Activated CD4-positive, CD25-positive, alpha-beta regulatory T cell (primary cell): ENCODE measurements at places on chromosomes 12 and 14.

DNA sequence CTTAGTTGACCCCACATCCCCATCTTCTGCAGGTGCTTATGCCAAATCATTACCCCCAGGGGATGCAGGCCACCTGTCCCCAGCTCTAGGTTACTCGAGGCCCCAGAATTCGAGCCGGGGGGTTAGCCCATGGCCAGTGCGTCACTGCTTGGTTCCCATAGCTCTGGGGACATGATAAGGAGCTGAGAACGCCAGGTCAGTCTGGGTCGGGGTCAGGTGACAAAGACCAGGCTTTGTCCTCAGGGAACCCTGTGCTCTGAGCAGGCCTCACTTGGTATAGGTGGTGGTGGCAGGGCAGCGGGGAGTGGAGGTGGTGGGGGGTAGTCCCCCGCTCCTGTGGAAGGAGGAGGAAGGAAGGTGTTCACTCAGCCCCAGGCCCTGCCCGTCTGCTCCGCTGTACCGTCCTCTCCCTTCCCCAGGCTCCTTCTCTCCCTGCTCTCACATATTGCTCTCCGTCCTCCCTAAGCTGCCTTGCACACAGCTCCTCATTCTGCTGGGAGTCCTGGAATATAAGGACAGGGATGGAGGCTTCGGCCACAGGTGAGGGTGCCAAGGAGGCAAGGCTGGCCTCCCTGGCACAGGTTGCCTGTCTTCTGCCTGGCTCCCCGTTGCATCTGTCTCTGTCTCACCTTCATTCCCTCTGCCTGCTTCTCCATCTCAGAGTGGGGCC is 2.0 kb upstream of the MYH6 start:
- DNase-seq, result no peak

GRCh38 chr14:105502446-105503295 is 11.6 kb downstream of the TEDC1 start:
- no peak for DNase-seq

DNA sequence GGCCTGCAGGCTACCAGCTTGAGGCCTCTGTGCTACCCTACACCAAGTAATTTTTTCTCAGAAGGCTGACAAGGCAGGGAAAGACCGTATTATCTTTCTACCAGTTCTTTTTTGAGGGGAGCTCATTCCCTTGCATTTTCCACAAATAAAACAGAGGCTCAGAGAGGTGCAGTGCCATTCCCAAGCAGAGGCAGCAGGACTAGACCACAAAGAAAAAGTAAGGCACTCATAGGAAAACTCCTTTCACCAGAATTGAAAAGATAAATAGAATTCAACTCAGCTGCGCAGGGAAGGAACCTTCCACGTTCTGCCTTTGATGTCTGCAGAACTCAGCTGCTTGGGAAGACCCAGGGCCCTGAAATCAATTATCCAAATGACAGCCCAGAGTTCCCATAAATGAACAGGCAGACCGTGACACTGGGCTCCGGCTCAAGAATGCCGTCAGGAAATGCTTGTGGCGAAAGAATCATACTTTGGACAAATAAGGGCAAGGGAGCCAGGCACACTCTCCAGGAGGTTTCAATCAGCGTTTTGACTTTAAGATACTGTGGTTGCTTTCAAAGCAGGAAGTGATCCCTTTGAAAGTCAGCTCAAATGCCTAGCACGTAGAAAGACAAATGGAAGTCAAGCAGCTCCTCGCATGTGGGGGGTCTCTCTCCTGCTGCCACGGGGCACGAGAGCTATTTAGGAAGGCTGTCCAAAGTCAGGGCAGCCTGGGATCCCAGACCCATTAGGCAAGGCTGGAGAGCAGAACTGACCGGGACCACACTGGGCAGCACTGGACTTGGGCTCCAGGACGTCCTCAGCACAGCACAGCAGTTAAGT is 14.0 kb downstream of the KCTD10 start:
- DNase-seq, result no peak

GRCh38 chr14:96663076-96663475 is 134.1 kb upstream of the VRK1 start:
- DNase-seq, result no peak

GRCh38 chr14:71591929-71592328 is 340.3 kb upstream of the RGS6 start:
- DNase-seq, result no peak

GRCh38 chr14:105487986-105488777 is 1.5 kb downstream of the CRIP1 start:
- no peak for DNase-seq

GRCh38 chr12:120936197-120936596 is 32.0 kb upstream of the SPPL3 start:
- DNase-seq, result no peak

GRCh38 chr12:131908092-131909080 is 14.0 kb downstream of the ULK1 start:
- DNase-seq, result no peak

DNA sequence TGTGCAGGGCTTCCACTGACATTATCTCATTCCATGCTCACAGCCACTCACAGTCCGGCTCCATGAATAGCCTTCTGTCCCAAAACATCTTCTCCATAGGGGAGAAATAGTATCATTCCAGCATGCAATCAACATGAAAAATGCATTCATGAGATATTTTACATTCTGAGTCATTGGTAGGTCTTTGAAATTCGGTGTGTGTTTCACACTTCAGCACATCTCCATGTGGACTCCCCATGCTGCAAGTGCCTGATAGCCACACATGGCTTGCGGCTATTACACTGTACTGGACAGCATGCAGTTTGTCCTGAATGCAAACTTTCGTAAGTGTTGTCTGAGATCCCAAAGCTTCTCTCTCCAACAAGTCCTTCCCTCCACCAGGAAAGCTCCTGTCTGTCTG is 449.3 kb downstream of the MED13L start:
- DNase-seq, result no peak

- DNase-seq, result no peak
Observed at GRCh38 chr12:69929125-69929524, 104.1 kb downstream of the MYRFL start.

- DNase-seq, result no peak
Observed at GRCh38 chr14:52730709-52731111, 744 bp downstream of the STYX start.

- DNase-seq, result no peak
Observed at GRCh38 chr14:21069388-21070082, 569 bp upstream of the ARHGEF40 start.

DNA sequence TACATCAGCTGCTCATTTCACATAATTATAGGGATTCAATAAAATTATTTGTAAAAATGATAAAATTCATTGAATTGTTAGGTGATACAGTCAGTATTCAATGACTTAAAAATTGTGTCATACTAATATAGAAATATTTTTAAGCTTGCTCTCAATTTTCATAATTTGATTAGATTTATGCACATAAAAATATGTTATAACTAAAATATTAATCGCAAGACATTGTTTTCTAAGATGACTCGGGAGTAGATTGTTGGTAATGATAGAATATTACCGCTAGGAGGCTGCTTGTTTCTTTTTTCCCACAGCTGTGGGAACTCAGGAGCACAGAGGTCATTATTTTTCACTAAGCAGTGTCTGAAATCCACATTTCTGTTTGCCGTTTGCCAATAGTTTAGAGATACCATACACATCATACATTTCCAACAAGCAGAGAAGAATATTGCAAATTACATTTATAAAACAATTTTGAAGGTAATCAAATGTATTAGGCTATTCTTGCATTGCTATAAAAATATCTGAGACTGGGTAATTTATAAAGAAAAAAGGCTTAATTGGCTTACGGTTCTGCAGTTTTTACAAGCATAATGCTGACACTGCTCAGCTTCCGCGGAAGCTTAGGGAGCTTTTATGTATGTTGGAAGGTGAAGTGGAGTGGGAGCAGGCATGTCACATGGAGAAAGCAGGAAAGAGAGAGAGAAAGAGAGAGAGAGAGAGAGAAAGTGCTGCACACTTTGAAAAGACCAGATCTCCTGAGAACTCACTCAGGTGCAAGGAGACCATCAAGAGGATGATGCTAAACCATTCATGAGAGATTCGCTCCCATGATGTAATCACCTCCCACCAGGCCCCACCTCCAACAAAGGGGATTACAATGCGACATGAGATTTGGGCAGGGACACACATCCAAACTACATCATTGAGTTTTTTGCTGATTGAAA is 9.2 kb downstream of the CD69 start:
- peak; percentile 6 for DNase-seq

DNA sequence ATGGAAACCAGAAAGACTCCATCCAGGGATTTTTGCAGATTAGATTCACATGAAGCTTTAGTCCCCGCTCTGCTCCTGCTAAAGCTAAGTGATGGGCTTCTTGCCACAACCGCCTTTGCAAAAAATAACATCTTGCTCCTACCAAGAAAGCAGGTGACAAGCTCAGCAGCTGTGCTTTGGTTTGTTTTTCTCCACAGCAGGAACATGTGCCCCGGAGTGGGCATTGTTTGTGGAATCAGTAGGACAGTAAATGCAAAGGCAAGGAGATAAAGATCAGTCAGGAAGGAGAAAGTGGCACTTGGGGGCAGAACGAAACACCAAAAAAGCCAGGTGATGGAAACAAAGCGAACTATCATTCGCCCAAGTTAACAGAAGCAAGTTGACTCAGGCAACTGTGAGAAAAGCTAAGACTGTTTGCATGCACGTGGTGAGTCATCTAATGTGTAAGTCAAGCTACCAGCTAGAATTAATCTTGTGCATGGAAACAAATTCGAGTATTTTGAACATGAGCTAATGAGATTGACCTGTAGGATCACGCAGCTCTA is 165.5 kb upstream of the PLXNC1 start:
- DNase-seq, result no peak

DNA sequence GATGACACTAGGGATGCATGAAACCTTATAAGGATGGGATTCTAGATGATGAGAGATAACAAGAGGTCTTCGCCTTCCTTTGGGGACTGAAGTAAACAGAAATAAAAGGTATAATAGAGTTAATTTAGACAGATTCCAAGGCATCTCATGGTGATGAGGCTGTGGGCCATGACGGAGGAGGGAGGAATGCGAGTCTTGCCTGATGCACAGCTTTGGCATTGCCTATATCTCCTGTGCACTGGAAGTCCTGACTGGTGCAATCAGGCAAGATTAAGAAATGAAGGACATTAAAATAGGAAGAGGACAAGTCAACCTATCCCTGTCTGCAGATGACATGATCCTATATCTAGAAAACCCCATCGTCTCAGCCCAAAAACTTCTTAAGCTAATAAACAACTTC is 526.4 kb upstream of the LMO3 start:
- no peak for DNase-seq

GRCh38 chr12:90323217-90323616 is 614.6 kb upstream of the ATP2B1 start:
- DNase-seq, result no peak

DNA sequence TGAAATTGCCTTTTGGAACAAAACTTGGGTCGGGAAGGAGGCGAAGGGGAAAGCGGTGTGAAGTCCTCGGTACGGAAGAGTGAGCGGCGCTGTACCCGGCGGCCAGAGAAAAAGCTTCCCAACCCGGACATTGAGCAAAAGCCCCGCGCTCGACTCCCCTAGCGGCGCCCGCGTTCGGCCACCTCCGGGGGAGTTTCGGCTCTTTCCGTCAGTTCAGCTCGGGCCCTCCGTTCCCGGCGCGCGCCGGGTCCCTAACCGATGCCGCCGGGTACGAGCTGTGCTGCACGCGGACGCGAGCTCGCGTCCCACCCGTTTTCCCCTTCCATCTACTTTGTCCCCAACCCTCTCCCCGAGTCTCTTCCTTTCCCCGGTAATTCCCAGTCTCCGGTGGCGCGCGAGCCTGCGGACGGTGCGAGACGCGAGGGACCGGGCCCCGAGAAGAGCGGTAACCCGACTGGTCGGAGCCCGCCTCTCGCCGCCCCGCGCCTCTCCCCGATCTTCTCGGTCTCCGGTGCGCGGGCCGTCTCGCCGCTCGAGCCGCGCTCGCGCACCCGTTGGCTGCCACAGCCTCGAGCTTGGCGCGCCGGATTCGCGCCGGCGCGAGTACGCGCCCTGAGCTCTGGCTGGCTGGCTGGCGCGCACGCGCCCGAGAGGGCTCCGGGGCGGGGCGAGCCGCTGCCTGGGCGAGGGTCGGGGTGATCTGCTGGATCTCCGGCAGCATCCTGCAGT is 446 bp upstream of the SPATS2 start:
- peak; percentile 64 for DNase-seq

DNA sequence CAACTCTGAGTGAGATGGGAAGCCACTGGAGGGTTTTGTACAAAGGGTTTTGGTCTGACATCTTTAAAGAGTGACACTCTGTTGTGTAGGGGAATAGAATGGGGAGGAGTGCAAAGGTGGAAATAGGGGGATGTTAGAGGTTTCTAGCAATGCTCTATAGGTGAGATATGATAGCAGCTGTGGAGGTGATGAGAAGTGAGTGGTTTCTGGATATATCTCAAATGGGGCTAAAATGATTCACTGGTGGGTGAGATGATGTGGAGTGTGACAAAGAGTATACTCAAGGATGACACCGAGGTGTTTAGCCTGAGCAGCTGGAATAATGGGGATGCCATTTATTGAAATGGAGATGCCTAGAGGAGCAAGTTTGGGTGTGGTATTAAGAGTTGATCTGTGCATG is 426.4 kb downstream of the PCNX1 start:
- DNase-seq, result no peak

DNA sequence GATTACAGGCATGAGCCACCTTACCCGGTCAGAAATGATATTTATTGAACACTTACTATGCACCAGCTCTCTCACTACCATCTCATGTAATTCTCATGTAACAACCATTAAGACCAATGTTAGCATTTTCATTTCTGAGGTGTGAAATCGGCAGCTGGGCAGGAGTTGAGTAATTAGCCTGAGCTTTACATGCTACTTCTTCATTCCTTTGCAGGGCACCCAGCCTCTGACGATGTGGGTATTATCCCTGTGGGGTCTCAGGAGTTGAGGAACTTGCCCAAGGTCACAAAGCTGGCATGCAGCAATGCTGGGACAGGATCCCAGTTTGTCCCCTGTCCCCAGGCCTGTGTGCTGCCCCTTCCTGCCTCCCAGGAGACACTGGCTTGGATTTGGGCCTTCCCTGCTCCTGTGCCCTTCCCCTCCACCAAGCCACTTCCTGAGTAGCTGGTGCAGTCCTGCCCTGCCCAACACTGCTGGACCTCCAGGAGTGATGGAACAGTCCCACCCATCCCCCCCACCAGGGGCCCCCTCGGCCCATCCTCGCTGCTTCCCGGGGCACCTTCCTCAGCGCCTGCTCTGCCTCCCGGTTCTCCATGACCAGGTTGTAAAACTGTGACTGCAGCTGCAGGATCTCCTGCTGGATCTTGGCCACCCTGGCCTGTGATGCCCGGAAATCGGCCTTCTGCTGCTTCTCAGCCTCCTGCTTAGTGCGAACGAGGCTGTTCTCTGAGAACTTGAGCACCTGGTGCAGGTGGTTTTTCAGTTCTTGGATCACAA is 14.7 kb downstream of the RITA1 start:
- no peak for DNase-seq

DNA sequence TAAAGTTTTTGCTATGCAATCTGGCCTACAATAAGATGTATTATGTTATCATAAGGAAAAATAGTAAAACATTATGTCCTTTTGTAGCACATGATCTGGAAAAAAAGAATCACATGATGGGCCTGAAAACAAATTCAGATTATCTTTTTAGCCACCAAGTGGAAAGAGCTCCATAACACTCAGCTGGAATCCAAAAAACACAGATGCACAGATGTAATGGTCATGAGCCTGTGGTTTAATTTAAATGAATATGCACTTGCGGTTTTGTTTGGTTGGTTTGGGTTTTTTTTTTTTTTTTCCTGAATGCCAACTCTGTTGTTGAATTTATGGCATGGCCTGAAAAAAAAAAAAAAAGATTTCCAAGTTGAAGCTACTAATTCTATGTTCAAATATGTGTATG is 4.1 kb downstream of the KCNC2 start:
- no peak for DNase-seq

GRCh38 chr12:112900298-112901145 is 6.2 kb upstream of the OAS1 start:
- no peak for DNase-seq

GRCh38 chr14:36976571-36977023 is 195.8 kb downstream of the SLC25A21 start:
- no peak for DNase-seq

- no peak for DNase-seq
Observed at GRCh38 chr12:76944892-76945291, 66.1 kb upstream of the CSRP2 start.
